ENCODE measurements at places on chromosomes 13 and 19.

DNA sequence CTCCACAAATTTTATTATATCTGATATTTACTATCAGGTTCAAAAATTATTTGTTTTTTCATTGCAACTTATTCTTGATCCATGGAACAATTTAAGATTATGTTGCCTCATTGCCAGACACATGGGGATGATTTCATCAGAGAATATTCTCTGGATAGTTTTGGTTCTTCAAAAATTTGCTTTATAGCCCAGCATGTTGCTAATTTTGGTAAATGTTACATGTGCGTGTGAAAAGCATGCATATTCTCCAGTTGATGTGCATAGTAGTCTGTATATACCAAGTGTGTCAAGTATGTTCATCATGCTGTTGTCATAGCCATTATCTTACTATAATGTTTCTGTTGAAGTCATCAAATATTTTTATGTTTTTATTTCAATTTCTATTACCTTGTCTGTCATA lies 122.3 kb downstream of the RFC3 start:
- DNase-seq: no peak

DNA sequence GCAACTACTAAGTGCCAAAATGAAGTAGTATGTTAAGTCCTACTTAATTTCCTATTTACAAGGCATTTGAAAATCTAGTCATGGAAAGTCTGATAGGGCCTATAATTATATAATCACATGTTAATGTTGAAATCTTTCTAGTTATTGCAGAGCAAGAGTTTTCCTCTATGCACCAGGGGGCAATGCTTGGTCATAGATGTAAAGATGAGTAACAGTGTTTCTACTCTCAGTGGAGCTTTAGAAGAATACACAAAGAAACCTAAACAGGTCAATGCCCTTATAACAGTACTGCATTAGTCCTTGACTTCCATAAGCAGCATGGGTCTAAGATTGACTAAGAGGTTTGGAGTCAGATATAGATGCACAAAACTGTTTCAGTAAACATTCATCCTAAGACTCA lies 218.7 kb downstream of the KCTD12 start:
- DNase-seq: peak; percentile 76

DNA sequence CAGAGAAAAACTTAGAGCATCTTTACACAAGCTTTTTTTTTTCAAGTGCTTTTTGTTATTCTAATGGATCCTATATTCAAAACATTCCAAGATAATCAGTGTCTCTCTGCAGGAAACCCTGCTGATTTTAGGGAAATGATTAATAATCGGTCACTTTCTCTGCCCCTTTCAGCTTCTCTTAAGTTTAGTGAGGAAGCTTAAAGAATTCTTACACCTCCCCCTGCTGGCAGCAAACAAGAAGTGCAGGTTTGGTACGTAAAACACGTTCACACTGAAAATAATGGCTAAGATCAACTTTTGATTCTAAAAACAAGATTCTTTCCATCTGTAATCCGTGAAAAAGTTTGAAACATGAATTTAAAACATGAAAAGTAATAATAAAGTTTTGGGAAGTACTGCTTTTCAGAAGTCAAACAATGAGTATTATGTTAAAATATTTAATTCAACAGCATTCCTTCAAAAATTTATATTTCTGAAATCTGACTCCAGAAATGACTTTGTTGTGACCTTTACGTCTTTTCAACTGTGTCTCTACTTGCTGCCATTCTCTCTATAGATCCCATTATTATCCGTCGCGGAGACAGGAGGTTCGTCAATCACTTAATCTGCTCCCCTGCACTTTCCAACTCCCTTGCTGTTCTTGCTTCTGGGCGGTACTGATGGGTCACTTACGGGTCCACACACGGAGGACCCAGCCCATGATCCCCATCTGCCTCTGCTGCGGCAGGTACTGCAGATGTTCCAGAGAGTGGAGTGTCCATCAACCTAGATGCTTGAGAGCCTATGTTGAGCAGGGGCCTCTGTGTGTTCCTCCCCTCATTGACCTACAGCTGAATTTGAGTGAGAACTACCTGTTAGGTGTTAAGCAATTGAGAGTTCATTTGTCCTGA lies 203.1 kb upstream of the EDNRB start:
- peak; percentile 86 for DNase-seq

DNA sequence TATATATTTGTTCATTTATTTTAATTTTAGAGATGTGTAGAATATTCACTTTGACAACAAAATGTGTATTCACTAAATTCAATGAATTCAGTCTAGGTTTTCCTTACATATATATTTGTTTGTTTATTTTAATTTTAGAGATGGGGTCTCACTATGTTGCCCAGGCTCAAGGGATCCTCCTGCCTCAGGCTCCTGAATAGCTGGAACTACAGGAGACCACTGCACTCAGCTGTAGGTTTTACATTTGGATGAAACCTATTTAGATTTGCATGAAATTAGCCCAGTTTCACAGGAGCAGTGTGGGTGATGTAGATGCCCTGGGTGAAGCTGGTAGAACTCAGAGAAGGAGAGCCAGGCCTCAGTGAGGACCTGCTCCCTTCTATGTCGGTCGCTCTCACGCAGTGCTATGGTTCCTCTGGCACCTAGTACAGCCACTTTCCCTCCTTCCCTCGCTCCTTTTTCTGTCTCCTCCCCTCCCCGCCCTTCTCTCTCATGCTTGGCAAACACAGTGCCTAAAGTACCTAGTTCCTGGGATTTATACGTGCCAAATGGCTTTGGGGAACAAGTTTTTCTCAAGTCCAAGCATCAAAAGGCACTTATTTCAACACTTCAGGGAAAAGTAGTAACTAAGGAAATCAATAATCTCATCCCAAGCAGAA lies 14.7 kb upstream of the HMGB1 start:
- no peak for DNase-seq

DNA sequence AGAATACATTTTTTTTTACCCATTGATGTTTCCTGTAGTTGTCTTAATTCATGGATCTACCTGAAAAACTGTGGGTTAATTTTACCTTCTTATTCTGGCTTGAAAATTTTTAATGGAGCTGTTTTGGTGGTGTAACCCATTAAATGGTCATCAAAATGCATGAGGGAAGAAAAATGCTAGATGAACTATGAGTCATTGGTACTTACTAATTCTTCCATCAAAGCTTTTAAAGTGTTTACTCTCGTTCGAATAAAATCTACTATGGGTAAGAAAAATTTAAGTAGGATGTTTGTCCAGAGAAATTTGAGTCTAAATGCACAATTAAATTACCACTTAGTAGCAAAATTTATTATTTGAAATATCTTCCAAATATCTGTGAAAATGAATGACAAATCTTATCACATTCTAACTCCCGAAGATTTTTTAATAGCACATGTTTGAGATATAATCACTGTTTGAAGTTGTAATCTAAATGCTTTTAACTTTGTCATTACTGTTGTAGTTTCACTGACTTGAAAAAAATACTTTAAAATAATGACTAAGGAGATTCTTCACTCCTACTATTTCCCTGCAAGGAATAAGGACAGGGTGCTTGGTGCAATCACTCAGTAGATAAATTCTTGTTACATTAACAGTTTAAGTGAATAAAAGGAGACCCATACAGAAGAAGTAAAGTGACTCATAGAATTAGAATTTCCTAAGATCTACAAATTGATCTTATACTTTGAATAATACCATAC lies 437.7 kb downstream of the IRS2 start:
- DNase-seq: no peak

DNA sequence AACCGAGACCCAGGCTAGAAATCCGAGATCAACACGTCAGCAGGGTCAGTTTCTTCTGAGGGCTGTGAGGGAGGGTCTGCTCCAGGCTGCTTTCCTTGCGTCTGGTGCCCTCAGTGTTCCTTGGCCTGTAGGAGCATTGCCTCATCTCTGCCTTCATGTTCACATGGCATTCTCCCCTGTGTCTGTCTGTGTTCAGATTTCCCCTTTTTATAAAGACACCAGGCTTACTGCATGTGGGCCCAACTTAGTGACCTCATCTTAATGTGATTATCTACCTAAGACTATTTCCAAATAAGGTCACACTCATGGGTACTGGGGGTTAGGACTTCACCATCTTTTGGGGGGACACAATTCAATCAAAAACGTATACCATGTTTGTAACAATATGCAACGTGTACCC lies 57.2 kb upstream of the C1QTNF9 start:
- peak; percentile 80 for DNase-seq

DNA sequence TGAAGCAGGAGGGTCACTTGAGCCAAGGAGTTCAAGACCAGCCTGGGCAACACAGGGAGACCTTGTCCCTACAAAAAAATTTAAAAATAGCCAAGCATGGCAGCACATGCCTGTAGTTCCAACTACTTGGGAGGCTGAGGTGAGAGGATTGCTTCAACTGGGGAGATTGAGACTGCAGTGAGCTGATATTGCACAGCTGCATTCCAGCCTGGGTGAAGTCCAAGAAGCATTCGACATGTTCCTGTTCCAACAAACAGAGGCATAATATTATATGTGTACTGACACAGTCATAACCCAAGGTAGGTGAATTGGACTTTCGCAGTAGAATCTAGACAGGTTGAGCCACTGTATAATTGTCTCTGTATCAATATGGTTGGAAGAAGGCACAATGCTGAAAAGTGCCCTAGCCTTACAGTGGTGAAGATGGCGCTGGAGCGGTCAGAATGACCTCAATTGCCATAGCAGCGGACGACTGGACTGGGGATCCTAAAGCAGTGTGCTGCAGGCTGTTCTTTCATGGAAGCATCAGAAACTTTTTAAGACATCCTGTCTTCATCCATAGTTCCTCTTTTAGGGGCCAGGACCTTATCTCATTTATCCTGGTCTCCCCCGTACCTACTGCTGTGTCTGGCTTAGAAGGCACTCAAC lies 112.0 kb upstream of the CLDN10 start:
- no peak for DNase-seq

DNA sequence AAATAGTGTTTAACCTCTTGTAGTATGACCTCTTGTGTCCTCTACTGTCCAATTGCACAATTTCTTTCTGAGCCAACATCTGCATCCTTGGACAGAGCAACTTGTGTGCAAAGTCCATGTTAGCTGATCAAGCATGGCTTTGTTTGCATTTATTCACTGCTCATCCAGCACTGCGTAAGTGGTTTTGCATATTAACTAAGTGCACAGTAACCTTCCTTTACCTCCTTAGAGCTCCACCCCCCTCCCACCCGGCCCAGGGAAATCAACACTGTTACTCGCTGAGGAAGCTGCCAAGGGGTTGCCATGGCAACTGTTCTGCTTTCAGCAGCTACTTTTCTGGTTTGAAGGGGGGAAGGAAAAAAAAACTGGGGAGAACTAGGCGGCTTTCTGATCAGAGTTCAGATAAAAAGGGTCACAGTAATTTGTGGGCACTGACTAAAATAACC lies 153.5 kb upstream of the KLF12 start:
- DNase-seq: peak; percentile 85

DNA sequence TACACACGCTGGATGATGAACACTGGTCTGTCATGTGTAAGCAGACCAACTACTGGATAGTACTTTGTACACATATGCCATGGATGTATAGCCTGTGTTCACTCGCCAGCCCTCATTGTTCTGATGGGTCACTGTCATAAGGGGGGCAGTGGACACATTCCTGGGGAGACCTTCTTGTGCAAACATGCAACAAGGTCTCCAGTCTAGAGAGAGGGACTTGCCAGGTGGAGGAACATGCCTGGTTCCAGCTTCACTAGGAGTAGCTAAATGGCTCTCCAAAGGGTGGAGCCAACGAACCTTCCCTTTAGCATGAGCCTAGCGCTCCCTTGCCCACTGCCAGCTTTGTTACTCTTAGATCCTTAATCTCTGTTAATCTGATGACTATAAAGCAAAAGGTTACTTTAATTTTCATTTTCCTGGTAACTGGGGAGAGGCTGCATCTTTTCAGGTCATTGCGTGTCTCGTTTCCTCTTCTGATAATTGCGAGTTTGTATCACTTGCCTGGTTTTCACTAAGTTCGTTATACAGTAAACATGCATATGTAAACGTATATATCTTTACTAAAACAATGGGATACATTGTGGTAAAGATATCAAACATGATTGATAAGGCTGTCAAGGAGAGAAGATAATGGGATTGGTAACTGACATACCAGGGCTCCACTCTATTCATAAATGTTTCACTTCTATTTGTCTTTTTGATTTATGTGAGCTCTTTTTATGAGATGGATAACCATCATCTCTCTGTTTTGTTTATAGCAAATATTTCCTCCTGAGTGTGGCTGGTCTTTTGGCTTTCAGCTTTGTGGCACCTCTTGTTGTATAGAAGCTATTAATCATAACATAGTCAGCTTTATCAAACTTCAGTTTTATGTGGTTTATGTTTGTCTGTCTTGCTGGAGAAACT lies 235.2 kb upstream of the SGCG start:
- DNase-seq: no peak

- DNase-seq: no peak
Observed at GRCh38 chr13:54953786-54954185, 1925.2 kb downstream of the OLFM4 start.

- no peak for DNase-seq
Observed at GRCh38 chr13:75867379-75868117, 231.4 kb downstream of the LMO7 start.

DNA sequence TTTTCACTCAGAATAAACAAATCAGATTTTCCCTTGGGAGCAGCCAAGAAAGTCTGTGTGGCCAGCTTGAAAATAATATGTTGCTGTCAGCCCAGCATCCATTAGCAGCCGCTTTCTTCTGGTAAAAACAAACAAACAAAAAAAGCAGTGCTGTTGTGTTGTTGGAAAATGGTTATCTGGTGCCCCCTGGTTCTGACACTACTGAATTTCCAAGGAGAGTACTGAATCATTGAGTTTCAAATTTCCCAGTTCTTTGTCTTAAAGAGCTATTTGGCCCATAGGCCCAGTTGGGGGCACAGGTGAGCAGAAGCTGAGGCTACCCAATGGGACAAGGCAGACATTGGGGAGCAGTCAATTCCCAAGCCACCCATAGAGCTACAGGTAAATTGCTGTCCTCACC lies 995.9 kb downstream of the UQCRFS1 start:
- no peak for DNase-seq

GRCh38 chr19:54875506-54875905 lies 1.5 kb downstream of the FCAR start:
- peak; percentile 80 for DNase-seq

DNA sequence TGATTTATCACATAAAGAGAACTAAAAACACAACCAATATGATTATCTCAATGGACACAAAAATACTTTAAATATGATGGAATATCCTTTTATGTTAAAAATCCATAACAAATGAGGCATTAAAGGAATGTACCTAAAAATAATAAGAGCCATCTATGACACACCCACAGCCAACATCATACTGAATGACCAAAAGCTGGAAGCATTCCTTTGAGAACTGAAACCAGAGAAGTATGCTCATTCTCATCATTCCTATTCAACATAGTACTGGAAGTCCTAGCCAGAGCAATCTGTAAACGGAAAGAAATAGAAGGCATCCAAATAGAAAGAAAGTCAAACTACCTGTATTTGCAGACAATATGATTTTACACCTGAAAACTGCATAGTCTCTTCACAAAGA lies 671.0 kb downstream of the SLITRK1 start:
- DNase-seq: no peak

- DNase-seq: no peak
Observed at GRCh38 chr19:12751635-12752034, at the start of gene BEST2. Gene BEST2, plus strand, starts transcription at chr19:12751791. Its CDS starts 802 bp downstream, at chr19:12752593.

DNA sequence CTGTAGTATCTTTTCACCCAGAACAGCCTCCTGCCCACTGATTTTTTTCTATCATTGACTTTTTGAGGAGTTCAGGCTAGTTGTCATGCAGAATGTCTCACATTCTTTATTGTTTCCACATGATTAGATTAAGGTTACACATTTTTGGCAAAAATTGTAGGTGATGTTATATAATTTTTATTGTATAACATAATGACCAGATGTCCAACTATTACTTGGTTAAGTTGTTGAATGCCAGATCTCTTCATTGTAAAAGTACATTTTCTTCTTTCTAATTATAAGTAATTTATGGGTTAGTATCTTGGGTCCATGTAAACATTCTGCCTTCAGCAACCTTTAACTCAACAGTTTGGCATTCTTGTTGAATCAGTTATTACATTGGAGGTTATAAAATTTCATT lies 138.4 kb downstream of the POSTN start:
- DNase-seq: no peak

Measured in suppressor macrophage treated with lipopolysaccharide for 1 hour (primary cell).